ENCODE measurements at places on chromosomes 3 and 15.

GRCh38 chr15:43735416-43735815 is 10.8 kb upstream of the PDIA3 start:
- no peak for DNase-seq

DNA sequence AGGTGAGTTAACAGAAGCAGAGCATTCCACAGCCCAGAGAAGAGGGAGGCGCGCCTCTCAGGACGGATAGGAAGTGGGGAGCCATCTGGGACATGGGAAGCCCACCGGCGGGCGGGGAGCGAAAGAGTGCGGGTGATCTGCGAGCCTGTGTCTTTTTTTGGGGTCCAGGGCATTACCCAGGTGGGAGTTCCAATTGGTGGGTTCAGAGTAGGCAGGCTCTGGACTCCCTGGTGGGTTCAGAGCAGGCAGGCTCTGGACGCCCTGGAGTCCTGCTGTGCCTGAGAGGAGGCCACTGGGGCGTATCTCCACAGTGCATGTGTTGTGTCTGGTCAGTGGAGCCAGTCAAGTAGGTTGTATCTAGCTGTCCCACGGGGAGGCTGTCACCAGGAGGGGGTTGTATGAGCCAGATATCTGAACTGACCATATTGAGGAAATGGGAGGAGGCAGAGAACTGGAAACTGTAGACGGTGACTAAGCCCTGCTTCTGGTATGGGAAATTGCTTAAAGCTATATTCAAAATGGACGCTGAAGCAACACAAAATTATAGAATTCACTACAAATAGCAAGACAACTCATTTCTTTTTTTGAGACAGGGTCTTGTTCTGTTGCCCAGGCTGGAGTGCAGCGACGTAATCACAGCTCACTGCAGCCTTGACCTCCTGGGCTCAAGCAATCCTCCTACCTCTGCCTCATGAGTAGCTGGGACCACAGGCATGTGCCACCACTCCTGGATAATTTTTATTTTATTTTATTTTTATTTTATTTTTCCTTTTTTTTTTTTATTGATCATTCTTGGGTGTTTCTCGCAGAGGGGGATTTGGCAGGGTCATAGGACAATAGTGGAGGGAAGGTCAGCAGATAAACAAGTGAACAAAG is 34.5 kb upstream of the CHST2 start:
- DNase-seq, result no peak

DNA sequence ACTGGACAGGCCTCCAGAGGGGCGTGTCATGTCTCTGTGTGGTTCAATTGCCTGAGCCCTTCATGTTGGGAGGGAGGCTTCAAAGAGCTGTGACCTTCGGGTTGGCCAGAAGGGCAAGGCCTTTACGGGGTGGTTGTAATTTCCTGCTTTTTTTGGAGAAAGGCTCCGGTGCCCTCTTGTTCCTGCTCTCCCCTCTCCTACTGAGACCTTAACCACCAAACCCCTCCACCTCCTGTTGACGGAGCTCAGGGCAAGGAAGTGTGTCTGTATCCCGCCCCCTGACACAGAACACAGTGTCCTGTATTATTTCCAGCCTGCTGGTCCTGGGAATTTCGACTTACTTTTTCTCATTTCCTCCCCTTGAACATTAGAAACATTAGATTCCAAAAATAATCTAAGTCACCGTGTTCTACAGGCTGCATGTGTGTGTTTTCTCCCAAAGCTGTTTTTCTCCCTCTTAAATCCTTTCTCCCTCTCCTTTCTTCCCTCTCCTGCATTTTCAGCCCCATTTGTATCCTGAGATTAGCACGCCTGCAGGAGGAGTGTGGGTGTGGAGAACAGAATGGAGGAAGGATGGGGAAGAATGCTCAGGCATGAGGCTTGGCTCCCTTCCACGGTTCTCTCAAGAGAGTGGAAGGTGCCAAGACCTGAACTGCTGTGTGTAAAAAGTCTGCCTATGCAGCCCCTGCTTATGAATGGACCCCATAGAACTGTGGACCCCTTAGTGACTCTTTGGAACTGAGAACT is 285.4 kb upstream of the ROPN1 start:
- no peak for DNase-seq

GRCh38 chr3:99256788-99257187 is 355.3 kb upstream of the DCBLD2 start:
- DNase-seq, result no peak

GRCh38 chr3:131690800-131691199 is 188.0 kb upstream of the MRPL3 start:
- no peak for DNase-seq

- no peak for DNase-seq
Observed at GRCh38 chr3:106421909-106422308, 553.1 kb upstream of the CBLB start.

DNA sequence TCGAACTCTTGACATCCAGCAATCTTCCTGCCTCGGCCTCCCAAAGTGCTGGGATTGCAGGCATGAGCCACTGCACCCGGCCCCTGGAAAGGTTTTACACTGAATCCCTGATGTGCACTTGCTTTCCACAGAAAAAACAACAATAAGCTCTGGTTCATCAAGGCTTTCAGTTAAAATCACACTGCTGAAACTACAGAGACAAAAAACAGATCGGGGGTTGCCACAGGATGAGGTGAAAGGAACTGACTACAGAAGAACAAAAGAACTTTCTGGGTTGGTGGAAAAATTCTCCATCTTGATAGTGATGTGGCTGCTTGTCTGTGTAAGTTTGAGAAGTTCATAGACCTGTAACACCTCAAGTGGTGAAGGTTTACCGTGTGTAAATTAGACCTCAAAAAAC is 2.9 kb downstream of the RAB43 start:
- no peak for DNase-seq

DNA sequence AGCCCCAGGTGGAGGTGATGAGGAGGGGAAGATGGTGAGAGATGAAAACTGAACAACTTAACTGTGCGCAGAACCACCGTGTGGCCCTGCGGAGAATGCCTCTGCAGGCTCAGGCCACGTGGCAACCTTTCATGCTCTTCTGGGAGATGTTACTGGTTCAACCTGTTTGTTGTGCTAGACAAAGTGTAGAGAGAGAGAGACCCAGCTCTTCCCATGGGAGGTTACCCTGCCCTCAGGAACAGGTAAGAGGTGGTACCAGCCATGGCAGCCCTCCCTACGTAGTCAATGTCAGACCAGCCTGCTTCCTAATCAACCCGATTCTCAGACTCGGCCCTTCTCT is 37.0 kb upstream of the HACD2 start:
- no peak for DNase-seq

GRCh38 chr3:43966126-43966525 is 275.4 kb downstream of the ABHD5 start:
- no peak for DNase-seq

DNA sequence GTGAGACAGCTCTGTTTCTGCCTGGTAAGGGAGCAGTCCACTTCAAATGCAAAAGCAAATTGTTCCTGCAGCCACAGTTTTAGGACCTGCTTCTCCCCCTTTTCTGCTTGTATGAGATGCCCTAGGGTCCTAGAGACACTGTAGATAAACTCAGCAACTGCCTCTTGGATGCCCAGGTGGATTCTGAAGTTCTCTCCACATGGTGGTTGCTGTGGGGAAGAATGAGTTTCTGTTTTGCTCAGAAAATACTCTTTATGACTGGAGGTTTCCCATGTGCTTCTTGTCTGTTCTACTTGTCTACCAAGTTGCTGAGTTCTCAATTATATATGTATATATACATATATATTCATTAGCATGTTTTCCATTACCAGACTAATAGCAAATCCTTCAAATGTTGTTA is 5.6 kb upstream of the ZNF80 start:
- no peak for DNase-seq

DNA sequence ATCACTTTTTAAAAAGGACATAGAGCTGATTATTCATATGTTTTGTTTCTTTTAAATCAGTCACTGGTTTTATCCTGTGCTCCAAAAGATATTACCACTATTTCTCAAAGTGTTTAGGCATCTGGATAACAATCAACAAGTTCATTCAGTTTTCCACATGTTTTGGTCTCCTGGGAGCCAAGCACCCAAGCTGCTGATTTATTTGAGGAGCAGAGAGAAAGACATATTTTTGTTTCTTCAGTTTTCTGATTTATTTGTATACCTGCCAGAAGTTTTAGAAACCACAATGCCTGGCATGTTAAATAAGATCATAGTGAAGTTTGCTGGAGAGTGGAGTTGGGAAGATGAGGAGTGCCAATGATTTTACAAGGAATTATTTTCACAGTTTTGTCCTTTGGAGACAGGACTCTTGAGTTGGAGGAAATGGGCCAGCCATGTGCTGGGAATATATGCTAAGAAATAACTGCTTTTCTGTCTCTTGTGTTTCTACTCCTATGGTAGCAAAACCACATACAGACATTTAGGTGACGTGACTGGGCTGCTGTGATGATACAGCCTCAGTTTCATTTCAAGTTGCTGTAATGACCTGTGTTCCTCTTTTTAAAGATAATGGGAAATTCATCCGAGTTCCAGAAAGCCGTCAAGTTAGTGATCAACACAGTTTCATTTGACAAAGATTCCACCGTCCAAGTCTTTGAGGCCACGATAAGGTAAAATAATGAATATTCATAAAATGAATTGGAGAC is 11.7 kb downstream of the EDEM1 start:
- DNase-seq, result no peak

- DNase-seq, result no peak
Observed at GRCh38 chr3:54670201-54671000, 257.5 kb downstream of the LRTM1 start.

DNA sequence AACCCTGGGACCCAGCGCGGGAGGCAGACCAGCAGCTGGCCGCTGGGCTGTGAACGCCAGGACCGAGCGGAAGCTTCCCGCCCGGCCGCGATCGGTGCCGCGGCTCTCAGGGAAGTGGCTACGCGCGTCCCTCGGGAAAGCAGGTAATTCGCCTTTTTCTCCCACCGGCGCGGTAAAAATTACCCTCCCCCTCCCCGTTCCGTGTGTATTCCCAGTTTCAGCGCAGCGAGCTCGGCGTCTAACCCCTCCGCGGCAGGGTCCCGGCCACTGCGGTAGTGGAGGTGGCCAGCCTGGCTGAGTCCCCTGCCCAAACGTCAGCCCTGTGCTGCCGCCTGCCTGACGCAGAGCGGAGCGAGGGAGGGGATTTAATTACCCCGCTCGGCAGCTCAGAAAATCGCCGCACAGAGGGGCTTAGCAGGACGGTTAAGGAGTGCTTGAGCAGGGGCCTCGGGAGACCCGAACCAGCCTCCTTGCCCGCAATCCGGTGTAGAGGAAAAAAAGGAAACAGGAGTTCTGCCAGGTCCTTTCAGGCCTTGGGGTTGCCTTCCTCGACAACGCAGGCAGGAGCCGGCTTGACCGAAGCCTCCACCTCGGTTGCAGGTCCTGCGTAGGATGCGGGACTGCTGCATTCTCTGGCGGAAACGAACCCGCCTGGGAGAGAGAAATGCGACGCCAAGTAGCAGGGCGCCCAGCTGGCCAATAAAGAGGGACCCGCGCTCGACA is 2.9 kb downstream of the GATA2 start:
- no peak for DNase-seq

GRCh38 chr3:184259396-184259877 is 1.9 kb downstream of the CAMK2N2 start:
- no peak for DNase-seq

DNA sequence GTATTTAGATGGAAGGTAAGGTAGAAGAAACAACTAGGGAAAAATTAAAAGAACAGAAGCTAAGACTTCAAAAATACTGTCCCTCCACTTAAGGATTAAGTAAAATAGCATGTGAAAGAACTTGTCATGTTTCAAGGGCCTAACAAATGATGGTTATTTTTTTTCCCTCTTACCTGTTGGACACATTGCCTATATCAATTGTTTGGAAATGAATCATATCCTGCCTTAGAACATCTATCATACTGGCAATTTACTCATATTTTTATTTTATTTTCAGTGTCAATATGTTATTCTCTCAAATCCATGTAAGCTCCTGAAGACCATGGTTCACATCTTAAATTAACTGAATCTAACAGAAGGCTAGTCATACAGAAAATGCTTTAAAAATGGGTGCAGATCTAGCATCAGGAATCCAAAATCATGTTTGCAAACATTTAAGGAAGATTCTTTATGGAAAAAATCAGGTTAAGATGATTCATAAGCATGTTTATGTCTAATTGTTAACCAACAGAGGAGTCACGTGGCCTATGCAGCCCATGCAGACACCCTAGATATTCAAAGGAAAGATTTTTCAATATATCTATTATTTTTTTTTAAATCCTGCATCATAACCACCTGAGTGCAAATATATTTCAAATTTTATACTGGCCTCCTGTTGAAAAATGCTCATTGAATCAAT is 135.8 kb upstream of the TRIM42 start:
- DNase-seq, result no peak

Measured in stimulated activated CD4-positive, alpha-beta T cell treated with anti-CD3 and anti-CD28 coated beads, Interleukin-1b, Interleukin-23, amount 100 ng/mL, for 1 hour (primary cell).